Stomach (tissue), 19 donors: ENCODE measurements at places on chromosomes 2 and 18. TPM values are rescaled to one million over a fixed set of nuclear protein-coding genes. Genes with fewer than 3 reads are reported as not detected.

Gene CCDC141
- 1.2 TPM for total RNA-seq

Gene MROH2A
- total RNA-seq = 4.0 TPM

DNA sequence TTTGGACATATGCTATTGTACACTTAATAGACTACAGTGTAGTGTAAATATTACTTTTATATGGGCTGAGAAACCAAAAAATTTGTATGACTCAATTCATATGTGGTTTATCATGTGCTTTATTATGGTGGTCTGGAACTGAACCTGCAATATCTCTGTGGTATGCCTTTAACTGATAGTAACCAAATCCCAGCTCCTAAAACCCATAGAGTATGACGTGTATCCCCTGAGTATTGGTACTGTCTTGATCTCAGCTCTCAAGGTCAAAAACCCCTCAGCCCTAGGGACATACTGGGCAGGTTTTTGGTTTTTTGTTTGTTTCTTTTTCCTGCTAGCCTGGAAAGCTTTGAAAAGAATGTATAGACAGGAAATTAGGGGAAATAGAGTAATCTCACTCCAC is 42.2 kb upstream of the ARHGAP15 start:
- no peaks in the 10 kb centered on the region for H3K27me3 ChIP-seq
- H3K4me1 ChIP-seq = no peaks in the 10 kb centered on the region
- no peak overlapping the region for H3K4me3 ChIP-seq
- H3K36me3 ChIP-seq = no peaks in the 10 kb centered on the region

GRCh38 chr2:106257135-106257534 is 63.0 kb upstream of the UXS1 start:
- no peak for DNase-seq
- H3K36me3 ChIP-seq = no peaks in the 10 kb centered on the region
- no peaks in the 10 kb centered on the region for H3K27me3 ChIP-seq
- no peak overlapping the region for H3K4me3 ChIP-seq

Gene NLRC4
- total RNA-seq = 1.3 TPM

DNA sequence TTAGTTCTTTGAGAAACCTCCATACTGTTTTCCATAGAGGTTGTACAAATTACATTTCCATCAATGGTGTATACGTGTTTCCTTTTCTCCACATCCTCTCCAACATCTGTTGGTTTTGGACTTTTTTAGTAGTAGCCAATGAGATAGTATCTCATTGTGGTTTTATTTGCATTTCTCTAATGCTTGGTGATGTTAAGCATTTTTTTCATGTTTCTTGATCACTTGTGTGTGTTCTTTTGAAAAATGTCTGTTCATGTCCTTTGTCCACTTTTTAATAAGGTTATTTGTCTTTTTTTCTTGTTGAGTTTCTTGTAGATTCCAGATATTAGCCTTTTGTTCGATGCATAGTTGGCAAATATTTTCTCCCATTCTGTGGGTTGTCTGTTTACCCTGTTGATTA is 392.3 kb upstream of the ZEB2 start:
- no peak for DNase-seq
- H3K4me3 ChIP-seq = no peak overlapping the region
- H3K27me3 ChIP-seq = no peaks in the 10 kb centered on the region
- no peaks in the 10 kb centered on the region for H3K4me1 ChIP-seq

GRCh38 chr2:159035790-159036411 is 67.5 kb downstream of the TANC1 start:
- H3K36me3 ChIP-seq = no peaks in the 10 kb centered on the region
- no peaks in the 10 kb centered on the region for H3K27me3 ChIP-seq
- DNase-seq = peak; percentile 76

DNA sequence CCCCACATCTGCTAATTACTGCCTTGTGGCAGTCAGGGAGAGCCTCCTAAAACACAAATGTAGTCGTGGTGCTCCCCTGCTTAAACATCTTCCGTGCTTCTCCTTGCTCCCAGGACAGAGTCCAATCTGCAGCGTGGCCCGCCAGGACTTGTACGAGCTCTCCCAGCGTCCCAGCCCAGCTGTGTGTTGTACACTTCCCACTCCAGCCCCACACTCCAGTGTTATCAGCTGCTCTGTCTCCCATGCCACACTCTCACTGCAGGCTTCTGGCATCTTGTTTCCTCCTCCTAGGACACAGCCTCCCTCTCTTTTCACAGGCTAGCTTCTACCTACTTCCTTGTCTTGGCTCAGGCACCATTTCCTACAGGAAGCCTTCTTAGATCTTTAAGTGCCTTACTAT is 199.4 kb downstream of the ALPK2 start:
- H3K27ac ChIP-seq = no peak overlapping the region
- H3K36me3 ChIP-seq = no peaks in the 10 kb centered on the region
- no peak overlapping the region for H3K4me3 ChIP-seq
- no peaks in the 10 kb centered on the region for H3K4me1 ChIP-seq
- DNase-seq = peak; percentile 37
- H3K27me3 ChIP-seq = no peaks in the 10 kb centered on the region

- no peaks in the 10 kb centered on the region for H3K4me1 ChIP-seq
- no peaks in the 10 kb centered on the region for H3K27me3 ChIP-seq
- no peak overlapping the region for H3K4me3 ChIP-seq
- no peak overlapping the region for H3K27ac ChIP-seq
- no peaks in the 10 kb centered on the region for H3K36me3 ChIP-seq
Observed at GRCh38 chr2:238731961-238732360, 115.9 kb upstream of the TWIST2 start.

Gene POTEE
- not detected for total RNA-seq

- no peak for DNase-seq
- H3K4me3 ChIP-seq = peak overlapping the region; percentile 40
- peaks cover 17% of the 10 kb centered on the region for H3K4me1 ChIP-seq
- H3K36me3 ChIP-seq = no peaks in the 10 kb centered on the region
Observed at GRCh38 chr2:98347298-98348065, 1.2 kb downstream of the CNGA3 start.

GRCh38 chr18:5036523-5036922 is 160.5 kb downstream of the AKAIN1 start:
- no peaks in the 10 kb centered on the region for H3K4me1 ChIP-seq
- no peaks in the 10 kb centered on the region for H3K27me3 ChIP-seq
- H3K27ac ChIP-seq = no peak overlapping the region
- H3K36me3 ChIP-seq = no peaks in the 10 kb centered on the region
- no peak for DNase-seq

Gene EFEMP1
- total RNA-seq = 131 TPM

GRCh38 chr18:6059551-6059950 is 164.2 kb upstream of the TMEM200C start:
- H3K4me3 ChIP-seq = no peak overlapping the region
- H3K4me1 ChIP-seq = no peaks in the 10 kb centered on the region
- H3K27ac ChIP-seq = no peak overlapping the region
- no peaks in the 10 kb centered on the region for H3K36me3 ChIP-seq

DNA sequence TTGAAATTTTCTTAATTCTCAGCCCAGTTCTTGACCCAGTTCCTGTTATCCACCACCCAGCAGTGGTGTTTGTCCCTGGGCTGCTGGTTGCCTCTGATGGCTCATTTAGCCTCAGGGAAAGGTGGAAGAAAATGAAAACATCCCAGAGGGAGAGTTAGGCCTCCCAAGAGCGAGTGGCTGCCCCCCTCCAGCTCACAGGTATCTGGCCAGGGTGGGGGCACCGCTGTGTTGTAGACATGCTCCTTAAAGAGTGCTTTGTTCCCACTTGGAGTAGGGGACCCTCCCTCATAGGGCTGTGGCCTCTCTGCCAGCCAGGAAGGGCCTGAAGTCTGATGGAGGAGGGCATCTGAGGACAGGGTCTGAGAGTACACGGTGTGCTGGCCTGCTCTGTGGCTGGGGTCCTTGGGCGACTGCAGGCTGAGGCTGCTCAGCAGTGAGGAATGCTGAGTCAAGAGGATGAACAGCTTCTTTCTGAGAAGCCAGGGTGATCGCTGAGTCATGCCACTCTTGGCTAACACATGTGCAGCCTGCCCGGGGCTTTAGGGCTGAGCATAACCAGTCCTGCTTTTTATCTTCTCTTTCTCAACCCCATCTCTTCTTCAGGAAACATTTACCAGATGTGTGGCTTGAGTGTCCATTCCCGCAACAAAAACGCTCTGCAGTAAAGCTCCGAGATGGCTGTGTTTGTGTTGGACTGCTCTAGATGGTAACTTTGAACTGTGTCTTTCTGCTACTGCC is 72.3 kb downstream of the IL1R2 start:
- H3K36me3 ChIP-seq = no peaks in the 10 kb centered on the region
- peaks cover 61% of the 10 kb centered on the region for H3K4me1 ChIP-seq
- no peak overlapping the region for H3K4me3 ChIP-seq
- no peaks in the 10 kb centered on the region for H3K27me3 ChIP-seq

Gene ASB3
- 1.4 TPM for total RNA-seq

DNA sequence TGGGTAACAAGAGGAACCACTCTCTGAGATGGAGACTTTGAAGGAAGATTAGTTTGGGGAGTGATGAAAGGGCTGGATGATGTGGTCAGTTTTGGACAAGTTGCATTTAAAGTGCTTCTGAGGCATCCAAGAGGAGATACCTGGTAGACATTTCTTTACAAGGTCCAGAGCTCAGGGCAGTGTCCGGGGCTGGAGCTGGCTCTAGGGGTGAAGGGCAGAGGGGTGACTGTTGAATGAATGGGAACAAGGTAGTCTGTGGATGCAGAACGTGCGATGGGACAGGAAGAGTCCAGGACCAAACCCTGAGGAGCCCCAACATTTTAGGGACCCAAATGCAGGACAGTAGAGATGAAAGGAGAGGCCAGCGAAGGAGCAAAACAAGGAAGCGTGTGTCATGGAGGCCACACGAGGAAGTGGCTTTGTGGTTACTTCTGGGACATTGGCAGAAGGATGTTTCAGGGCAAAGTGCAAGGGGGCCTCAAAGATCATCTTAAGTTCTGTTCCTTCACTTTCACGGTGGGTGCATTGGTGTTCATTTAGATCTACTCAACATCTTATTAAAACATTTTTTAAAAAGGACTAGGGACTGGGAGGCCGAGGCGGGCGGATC is 13.6 kb upstream of the GPR35 start:
- no peaks in the 10 kb centered on the region for H3K27me3 ChIP-seq
- DNase-seq = no peak
- H3K27ac ChIP-seq = no peak overlapping the region
- H3K4me1 ChIP-seq = peaks cover 6% of the 10 kb centered on the region
- no peak overlapping the region for H3K4me3 ChIP-seq

Gene DNAJC5G
- total RNA-seq = not detected

- DNase-seq = peak; percentile 52
- no peak overlapping the region for H3K4me3 ChIP-seq
- H3K4me1 ChIP-seq = peaks cover 18% of the 10 kb centered on the region
Observed at GRCh38 chr2:188629753-188630527, 338.3 kb downstream of the GULP1 start.

DNA sequence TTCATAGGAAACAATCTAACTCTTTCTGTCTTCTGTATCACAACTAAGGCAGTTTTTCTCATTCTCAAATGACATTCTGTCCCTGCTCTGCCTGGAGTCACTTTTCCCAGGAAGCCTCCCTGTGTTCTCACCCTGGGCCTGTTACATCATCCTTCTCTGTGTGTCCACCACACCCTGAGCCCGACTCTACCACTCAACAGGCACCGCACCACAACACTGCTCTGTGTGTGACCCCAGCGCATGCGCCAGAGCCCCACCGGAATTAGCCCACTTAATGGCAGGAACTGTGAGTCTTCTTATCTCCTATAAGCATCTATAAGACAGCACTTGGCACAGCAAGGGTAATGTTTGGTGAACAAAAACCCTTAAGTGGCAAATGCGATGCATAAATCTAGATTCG is 32.3 kb downstream of the TGFBRAP1 start:
- peak; percentile 24 for DNase-seq
- peak overlapping the region; percentile 76 for H3K27ac ChIP-seq
- H3K4me1 ChIP-seq = peaks cover 41% of the 10 kb centered on the region
- H3K36me3 ChIP-seq = peaks cover 18% of the 10 kb centered on the region
- no peak overlapping the region for H3K4me3 ChIP-seq

Gene ERMN
- not detected for total RNA-seq

GRCh38 chr18:36724169-36724568 is 104.6 kb downstream of the TPGS2 start:
- no peak for DNase-seq
- H3K4me1 ChIP-seq = no peaks in the 10 kb centered on the region
- H3K36me3 ChIP-seq = no peaks in the 10 kb centered on the region
- no peaks in the 10 kb centered on the region for H3K27me3 ChIP-seq
- H3K27ac ChIP-seq = peak overlapping the region; percentile 24

DNA sequence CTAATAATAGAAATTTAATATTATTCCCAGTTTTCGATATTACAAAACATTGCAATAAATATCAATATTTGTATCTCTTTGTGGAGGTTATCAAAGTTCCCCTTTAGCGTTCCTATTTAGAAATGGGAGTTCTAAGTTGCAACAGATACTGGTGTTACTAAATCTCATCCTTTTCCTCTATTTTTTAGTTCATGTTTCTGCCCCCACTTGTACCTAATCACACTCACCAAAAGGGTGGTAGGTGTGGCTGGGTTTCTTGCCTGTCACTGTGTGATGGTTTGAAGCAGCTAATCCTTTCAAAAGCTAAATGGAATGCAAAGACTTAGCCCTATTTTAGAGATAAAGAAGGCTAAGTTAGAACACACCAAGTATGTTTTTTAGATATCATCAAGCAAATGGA is 997.9 kb downstream of the TSN start:
- H3K36me3 ChIP-seq = no peaks in the 10 kb centered on the region
- H3K4me1 ChIP-seq = no peaks in the 10 kb centered on the region
- no peaks in the 10 kb centered on the region for H3K27me3 ChIP-seq

DNA sequence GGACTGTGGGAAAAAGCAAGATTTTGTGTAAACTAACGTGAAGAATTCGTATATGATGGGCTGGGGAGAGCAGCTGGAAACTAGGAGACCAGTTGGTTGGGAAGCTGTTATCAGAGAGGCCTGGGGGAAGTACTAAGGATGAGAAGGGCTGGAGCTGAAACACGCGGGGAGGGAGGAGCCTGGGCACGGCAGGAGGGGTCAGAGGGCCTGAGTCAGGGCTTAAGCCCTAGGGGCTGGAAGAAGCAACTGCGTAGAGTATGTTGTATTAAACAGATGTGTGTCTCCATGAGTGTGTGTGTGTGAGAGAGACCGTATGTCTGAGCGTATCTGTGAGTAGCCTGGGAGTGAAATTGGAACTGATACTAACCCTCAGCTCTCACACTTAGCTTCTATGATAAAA is 8.4 kb downstream of the POMC start:
- DNase-seq = peak; percentile 69
- no peak overlapping the region for H3K4me3 ChIP-seq
- H3K27ac ChIP-seq = no peak overlapping the region
- no peaks in the 10 kb centered on the region for H3K36me3 ChIP-seq
- H3K4me1 ChIP-seq = no peaks in the 10 kb centered on the region
